K562 (cell line): ENCODE measurements at places on chromosomes 5 and 9.

GRCh38 chr5:150289551-150290390 is at the start of gene CAMK2A:
Gene CAMK2A (minus strand): TSS chr5:150289773. CDS start chr5:150289625, 148 bp downstream.
- peak; percentile 50 for DNase-seq

DNA sequence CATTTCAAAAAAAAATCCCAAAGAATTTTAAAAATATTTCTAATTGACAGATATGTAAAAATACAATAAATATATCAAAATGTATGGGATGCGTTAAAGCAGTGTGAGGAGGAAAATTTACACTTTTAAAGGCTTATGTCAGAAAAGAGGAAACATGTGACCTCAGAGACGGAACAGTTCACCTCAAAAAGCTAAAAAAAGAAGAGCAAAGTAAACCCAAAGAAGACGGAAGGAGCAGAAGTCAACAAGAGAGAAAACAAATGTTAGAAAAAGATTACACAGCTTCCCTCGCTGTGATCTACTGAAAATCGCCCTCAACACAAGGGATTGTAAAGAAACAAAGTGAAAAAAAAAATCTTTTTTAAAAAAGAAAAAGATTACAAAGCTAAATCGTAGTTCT is 186.9 kb downstream of the AUH start:
- DNase-seq = no peak

DNA sequence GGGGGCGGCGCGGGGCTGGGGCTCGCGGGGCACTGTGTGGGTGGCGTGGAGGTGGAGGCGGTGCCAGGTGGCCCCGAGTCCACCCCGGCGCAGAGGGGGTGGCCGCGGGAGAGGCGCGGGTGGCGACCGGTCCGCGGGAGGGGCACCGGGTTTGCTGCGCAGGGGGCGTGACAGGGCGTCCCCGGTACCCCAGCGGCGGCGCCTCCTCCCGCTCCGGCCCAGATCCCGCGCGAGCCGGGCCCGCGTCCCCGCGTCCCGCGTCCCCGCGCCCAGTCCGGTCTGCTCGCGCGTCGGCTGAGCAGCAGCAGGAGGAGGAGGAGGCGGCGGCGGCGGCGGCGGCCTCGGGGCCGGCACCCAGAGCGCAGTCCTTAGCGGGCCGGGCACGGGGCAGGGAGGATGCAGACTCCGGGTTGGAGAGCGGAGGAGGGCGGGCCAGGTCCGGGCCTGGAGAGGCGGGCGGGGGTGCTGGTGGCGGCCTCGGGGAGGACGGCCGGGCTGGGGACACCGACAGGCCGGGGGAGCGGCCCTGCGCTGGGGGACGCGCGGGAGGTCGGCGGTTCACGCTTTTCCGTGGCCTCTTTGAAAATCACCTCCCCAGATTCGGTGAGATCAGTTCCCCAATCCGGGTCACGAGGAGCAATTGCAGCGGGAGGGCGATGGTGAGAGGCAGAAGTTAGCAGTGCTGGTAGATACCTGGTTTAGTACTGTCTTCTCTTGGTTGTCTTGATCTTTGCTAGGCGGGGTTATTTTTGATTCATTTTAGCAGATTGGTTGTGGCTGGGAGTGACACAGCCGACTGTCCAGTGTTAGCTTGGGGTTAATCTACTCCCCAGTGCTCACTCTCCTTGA is 1.7 kb downstream of the TRIO start:
- peak; percentile 32 for DNase-seq

DNA sequence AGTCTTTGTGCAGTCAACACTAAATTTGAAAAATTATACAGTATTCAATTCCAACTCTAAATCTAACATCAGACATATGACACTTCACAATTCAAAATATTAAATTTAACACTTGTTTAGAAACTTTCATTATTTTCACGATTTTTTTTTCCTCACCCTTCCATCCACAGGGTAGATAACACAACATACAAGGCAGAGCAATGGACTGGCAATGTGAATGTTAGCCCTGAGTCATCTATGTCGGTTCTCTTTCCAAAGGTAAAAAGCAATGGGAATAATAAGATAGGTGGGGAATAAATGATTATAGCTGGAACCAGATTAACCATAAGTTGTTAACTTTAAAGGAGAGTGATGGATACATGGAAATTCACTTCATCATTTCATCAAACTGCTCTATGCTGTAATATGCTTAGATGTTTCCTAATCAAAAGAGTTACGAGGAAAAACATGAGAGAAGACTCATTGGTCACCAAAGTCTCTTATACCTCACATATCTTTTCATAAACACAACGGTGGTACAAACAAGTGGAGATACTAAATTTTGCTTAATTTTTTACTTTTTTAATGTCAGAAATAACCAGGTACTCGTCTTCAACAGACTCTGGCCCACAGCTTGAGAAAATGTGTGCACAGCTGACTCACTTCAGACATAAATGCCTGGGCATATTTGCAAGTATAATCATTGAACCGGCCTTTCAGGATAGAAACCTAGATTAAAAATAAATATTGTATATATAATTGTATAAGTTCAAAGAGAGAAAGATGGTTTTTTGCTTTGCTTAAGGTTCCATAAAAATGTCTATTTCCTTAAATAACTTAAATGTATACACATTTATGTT is 23.0 kb downstream of the RFX3 start:
- no peak for DNase-seq

DNA sequence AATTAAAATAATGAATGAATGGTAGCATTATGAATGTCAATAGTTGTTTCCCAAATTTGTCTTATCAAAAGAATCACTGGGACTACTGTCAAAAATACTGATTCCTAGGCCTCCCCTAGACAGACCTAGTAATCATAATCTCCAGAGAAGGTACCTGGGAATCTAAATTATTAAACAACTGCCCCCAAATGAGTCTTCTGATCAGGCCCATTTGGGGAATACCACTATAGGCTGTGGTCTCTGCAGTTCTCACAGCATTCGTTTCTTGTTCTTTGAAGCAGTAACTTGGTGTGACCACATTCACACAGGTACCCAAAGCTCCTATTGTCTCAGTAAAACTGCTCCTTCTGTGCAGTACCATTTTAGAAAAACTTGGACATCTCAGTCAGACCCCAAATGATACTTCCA is 230.9 kb downstream of the PIK3R1 start:
- no peak for DNase-seq

GRCh38 chr9:109458453-109459211 is 39.5 kb downstream of the PTPN3 start:
- DNase-seq = no peak

GRCh38 chr9:14281136-14281795 is 32.7 kb downstream of the NFIB start:
- no peak for DNase-seq
